GF-D8 (cell line): ENCODE measurements at places on chromosomes 2 and 18.

DNA sequence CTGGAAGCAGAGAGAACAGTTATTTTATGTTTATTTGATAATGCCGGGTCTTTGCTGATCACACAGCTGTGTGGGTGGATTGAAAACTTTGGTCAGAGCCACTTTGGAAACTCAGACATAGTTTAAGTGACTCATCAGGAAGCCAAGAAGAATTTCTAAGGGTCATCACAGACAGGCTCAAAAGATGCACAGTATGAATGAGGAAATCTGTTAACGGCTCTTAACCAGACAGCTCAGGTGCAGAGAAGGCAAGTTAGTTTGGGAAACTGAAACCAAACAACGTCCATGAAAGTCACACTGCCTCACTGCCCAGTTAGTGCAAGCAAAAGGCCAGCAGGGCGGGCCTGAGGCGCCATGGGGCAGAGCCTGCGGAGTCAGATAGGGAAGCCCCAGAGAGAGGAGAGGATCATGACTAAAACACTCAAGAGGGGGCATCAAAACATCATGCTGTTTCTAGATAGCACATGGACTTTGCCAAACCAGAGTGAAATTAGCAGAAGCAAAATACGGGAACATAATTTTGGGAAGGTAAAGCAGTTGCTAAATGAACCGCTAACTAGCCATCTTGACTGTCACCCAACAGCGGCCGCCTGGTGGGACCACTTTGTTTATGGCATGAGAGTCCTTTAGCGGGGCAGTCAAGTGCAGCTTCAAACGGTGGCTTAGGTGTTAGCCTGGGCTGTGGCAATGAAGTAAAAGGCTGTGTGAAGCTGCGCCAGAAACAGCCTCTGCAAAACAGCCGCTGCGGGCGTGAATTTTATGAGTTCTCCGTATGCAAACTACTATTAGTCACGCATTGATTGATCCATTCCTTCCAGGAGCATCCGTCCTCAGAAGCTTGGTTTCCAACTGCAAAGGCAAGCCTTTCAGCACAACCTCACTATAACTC, 101.2 kb downstream of the KCTD18 start:
- no peak for DNase-seq

DNA sequence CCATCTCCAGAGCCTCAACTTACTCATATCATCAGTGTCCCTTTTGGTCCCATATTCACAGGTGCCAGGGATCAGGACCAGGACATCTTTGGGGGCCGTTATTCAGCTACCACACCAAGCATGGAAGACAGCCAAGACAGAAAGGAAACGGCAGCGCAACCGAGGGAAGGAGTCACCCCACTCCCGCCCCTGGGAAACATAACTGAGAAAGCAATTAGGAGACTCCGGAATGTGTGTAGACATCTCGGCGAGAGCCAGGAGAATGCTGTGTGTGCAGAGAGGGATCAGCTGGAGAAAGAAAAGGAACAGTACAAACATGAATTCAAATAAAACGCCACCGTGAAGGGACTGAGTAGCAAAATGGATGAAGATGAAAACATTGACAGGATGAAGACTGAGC, 13.4 kb upstream of the BOK start:
- DNase-seq = no peak

- no peak for DNase-seq
These were observed 66.8 kb downstream of the TET3 start for GRCh38 chr2:74051504-74051903.

- no peak for DNase-seq
These were observed 916.0 kb upstream of the CELF4 start for GRCh38 chr18:38481576-38481975.

DNA sequence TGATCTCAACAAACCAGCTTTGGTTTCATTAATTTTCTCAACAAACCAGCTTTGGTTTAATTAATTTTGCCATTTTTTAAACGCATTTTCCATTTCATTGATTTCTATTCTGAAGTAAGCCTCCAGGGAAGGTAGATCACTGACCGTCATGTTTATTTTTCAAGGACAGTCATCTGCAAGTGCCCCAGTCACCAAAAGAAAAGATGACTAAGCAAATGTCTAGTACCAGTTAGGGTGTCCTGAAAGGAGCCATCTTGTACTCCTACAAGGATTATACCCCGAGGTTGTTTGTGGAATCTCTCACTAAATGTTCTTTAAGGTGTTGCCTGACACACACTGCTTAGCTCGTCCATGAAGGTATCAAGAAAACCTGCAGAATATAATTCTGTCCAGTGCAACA, 6.1 kb upstream of the UGT1A8 start:
- DNase-seq = no peak

DNA sequence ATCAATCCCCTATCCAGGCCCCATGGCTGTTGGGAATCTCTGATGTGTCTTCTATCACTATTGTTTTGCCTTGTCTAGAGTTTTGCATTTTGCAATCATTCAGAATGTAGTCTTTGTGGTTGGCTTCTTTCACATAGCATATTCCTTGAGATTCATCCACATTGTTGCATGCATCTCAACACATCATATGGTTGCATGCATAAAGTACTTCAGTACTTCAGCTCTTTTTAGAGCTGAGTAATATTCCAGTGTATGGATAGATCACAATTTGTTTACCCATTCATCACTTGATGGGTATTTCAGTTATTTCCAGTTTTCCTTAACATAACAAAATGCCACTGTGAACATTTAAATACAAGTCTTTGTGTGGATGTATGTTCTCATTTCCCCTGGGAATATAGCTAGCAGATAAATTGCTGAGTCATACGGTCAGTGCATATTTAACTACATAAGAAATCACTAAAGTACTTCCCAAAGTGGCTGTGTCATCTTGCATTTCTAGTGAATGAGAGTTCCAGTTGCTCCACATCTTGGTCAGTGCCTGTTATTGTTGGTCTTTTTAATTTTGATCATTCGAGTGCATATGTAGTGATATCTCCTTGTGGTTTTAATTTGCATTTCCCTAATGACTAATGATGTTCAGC, 138.8 kb downstream of the BCL11A start:
- no peak for DNase-seq

DNA sequence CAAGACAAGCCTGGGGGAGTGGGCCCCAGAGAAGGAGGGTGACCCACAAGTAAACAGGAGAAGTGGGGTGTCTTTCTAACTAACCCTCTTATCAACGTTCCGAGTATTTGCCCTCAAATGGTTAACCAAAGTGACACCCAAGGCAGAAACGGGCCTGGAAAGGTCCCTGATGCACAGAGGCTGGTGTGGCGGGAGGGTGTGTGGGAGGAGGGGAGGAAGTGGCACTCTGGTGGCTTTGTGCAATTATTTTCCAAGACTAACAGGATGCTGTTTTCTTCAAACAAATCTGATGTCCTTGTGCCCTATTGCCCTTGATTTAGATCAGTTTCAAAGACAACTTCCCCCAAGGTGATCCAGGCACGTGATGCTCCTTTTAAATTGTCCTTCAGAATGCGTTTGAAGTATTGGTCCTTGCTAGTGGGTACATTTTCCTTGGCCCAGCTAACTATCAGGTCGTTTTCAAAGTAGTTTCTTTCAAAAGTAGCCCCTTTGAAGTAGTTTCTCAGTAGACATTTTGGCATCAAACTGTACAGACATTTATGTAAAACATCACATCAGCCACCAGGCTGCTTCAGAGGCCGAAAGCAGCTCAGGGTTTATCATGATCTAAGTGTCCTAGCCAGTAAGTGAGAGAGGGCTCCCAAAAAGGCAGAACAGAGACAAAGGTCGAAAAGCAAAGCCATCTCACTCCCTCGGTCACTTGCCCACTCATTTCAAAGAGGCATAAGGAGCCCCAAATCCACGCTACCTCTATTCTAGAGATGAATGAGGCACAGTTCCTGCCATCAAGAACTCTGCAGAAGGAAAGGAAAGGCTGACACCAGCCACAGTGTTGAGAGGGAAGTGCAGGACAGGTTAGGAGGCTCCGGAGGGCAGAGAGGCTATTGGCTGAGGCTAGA, 371.1 kb upstream of the ID2 start:
- DNase-seq = peak; percentile 13

- DNase-seq = no peak
These were observed 16.5 kb upstream of the TGFA start for GRCh38 chr2:70570041-70570661.

- DNase-seq = no peak
These were observed 172.7 kb downstream of the ANAPC1 start for GRCh38 chr2:111711270-111711669.

- DNase-seq = no peak
These were observed 17.2 kb upstream of the ASXL3 start for GRCh38 chr18:33560686-33561370.

- DNase-seq = no peak
These were observed 25.4 kb downstream of the WDR75 start for GRCh38 chr2:189466656-189467055.

GRCh38 chr2:134247679-134248078, 6.2 kb upstream of the MGAT5 start:
- DNase-seq = no peak

- no peak for DNase-seq
These were observed 60.3 kb downstream of the ATIC start for GRCh38 chr2:215371915-215372897.

DNA sequence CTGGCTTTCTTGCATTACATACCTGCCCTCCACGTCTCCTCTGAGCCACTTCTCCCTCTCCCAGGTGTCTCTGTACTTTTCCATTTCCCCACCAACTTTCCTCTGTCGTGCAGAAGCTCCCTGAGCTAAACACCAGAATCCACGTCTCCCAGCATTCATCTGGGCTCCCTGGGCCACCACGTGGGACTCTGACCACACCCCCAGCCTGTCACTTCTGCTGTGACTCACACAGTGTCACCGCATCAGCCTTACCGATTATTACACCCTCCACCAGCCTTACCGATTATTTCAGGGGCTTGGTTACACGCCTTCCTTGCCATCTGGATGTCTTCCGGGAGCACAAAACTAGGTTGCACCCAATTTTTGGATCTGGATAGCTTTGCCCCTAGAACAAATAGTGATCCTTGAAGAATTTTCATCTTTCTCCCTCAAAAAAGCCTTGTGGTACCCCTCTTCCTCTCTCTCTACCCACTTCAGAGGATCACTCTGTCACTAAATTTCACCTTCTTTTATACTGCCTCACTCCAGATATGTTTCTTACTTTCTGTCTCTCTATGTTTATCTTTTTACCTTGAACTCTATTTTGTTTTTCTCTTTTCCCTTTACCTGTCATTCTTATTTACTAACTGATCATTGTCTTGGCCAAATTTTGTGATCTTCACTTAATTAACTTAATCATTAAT, 136.9 kb upstream of the CAB39 start:
- no peak for DNase-seq

GRCh38 chr2:152062125-152063091, 36.4 kb downstream of the CACNB4 start:
- DNase-seq = peak; percentile 24

- no peak for DNase-seq
These were observed 60.3 kb downstream of the PIAS2 start for GRCh38 chr18:46856973-46857372.

GRCh38 chr18:29003194-29003593, 826.3 kb upstream of the CDH2 start:
- no peak for DNase-seq

DNA sequence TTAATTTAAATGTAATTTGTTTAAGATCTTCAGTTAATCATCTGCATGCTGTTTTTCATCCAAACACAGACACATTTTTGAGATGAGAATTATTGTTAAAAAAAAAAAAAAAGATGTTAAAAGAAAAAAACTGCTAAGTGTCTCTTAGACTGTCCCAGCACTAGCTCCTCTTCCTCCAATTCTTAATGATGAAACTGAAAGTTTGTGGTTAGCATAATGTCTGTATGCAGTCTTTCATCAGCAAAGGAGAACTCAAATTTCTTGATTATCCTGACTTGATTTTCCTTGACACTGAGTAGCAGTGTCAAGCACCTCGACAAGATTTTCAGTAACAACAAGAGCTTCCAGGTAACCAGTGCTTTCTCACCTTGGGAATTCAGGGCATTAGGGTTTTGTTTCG, 274.4 kb downstream of the LRRTM1 start:
- no peak for DNase-seq
